ENCODE measurements at places on chromosomes 4 and X.

DNA sequence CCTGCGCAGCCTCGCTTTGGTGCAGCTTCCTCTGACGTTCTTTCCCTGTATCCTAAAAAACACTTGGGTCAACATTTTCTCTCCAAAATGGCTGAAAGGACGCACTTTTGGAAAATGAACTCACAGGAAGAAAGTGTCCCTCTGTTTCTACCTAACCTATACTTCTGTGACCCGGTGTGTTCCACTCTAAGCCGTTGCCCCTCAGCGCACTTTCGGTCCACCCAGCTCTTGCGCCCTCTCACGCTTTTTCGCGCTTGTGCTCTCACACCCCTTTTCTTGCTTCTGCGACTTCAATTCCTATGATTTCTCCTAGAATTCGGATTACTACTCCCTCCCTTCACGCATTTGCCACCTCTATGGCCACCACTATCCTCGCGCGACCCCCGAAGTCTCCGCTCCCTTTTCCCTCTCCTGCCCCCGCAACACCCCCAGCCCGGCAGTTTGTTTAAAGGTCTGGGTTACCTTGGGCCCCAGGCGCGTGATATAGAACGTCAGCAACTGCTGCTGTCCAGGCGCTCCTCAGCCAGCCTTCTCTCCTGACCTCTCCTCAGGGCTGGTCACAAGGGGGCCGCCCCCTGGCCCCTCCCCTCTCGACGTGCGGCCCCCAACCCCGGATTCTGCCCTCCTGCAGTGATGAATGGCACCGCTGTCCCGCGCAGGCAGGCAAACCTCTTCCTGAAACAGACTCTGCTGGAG lies at the start of gene USP51:
Gene USP51, minus strand, starts transcription at position 535 of the 696 bp plus-strand sequence. CDS start 909 bp downstream, outside the sequence.
- no peak for DNase-seq

GRCh38 chrX:22032506-22032905 lies 381 bp downstream of the PHEX start:
- no peak for DNase-seq

GRCh38 chr4:119540249-119540648 lies 88.4 kb downstream of the PDE5A start:
- no peak for DNase-seq

DNA sequence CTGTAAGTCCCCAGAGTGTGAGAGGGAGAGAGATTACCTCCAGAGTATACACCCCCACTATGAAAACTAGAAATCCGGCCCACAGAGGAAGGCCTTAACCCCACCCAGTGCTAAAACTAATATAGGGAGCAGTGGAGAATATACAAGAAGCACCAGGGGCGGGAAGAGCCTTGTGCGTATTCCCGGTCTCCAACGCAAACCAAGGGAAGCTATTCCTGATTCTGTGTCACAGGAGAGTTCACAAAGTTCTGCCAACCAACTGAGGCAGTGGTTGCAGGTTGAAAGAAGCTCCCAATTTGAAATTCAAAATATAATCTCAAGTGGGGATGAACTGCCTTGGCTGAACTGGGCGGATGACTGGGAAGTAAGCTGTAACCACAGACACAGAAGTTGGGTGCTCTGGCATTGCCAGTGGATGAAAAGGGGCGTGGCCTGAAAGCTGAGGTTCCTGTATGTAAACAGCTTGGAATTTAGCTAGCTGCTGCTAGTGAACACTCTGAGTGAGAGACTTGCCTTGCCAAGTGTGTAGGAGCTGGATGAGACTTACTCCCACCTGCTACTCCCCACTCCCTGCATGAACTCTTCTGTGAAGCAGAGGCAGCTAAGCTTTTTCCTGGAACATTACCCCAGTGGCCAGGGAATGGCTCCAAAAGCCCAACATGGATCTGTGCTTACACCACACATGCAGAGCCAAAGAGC lies 32.7 kb downstream of the ELF2 start:
- DNase-seq, result no peak

DNA sequence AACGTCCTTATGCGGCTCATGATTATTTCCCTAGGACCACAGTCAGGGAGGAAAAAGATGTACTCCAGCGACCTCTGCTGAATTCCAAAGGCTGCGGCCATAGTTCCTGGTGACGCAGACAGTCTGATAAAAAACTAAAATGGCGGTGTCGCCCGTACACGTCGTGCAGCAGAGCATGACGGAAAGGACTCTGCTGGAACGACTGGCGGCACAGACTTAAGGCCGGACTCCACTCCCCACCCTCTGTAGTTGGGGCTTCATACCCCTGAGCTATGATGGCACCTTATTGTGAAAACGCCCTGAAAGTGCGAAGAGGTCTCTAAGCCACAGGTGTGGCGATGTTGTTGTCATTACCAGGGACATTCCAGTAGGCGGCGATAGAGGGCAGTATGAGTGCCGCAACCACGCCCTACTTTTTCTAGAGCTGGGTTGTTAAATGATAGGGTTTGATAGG lies 90.0 kb upstream of the EDA2R start:
- DNase-seq, result peak; percentile 54

DNA sequence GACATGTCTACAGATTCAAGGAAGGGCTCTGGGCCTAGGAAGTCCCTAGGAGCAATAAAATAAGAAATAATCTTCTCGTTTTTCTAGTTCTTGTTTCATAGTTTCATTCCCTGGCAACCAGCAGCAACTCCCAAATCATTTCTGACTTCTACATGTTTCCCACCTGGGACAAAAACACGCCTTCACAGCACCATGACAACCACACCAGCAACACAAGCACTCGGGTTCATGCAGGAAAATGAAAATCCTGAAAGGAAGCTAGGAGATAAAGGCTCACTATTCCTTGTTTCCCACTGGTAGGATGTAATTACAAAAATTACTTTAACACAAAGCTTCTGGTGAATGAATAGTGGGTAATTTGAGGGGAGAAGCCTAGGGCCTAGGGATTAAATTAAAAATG lies 158.9 kb downstream of the ADAMTS3 start:
- no peak for DNase-seq

GRCh38 chrX:111650845-111651244 lies 30.1 kb upstream of the ALG13 start:
- no peak for DNase-seq

DNA sequence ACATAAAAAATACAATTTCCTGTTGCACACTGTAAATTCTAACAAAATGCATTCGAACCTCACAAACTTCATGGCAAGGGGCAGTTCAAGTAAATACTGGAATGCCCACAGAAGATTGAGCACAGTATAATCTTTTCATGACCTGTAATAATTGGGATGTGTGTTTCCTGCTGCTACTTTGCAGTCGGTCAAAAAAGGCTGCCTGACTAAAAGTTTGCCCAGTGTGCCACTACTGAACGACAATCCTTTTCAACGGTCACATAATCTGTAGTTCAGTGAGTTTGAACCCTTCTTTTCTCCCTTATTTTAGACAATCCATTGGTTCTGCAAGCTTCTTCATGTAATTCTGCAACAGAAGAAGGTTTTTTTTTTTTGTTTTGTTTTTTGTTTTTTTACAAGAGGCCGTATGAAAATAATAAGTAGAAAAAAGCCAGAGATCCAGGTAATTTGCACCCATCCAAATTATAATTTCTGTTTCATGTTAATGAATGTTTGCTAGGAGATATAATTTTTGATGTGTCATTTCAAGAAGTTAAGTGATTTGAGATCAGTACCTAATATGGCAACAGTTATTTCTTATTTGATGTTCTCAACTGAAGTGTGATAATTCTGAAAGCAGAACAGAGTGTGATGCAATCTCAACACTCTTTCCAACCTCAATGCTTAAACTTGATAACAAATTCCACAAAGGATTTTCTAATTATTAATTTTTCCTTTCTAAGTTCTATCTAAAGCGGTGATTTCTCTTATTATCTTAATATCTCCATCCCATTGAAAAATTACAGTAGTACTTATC lies 237.6 kb downstream of the FSTL5 start:
- DNase-seq, result no peak

DNA sequence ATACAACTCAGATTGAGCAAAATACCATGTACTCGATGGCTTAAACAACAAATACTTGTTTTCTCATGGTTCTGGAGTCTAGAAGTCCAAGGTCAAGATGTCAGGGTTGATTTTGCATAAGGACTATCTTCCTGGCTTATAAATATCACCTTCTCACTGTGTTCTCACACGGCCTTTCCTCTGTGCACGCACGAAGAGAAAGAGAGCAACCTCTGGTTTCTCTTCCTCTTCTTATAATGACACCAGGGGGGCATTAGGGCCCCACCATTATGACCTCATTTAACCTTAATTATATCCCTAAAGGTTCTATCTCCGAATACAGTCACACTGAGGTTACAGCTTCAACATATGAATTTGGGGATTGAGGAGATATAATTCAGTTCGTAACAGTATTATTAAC lies 504.0 kb downstream of the MAGEE1 start:
- DNase-seq, result no peak

DNA sequence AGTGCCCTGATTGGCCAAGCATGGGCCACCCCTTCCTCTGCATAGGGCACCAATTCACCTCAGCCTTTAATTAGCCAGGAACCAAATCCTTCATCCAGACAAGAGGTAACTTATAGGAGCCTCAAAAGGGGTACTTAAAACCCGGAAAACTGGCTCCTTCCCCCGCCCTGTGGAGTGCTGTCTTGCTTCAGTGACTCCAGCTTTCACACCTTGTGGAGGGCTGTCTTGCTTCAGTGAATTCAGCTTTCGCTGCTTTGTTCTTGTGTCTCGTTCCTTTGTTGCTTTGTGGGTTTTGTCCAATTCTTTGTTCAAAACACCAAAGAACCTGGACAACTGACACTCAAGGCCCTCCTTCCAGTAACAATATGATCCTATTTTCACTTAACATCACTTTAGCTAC lies 82.2 kb upstream of the FRG1 start:
- DNase-seq, result no peak

DNA sequence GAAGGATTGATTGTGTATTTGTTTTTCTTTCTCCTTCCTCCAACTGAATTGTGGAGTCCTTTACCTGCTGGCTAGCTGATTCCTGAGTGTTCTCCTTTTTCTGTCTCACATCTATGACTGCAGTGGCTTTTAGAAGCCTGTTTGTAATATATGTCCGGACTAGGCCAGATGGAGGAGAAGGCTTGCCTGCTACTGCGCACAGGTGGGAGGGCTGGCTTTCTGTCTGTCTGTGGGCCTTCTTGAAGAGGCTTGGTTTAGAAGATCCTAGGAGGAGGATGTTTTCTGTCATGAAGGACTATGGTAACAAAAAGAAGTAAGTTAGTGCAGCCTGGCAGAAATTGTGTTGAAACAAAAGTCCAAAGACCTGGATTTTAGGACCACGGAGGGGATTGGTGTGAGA lies 8.5 kb downstream of the PPP1R3F start:
- no peak for DNase-seq

- DNase-seq, result no peak
These were observed 140.5 kb downstream of the GRIA3 start for GRCh38 chrX:123324625-123325024.

GRCh38 chr4:1192091-1192492 lies 19.7 kb upstream of the SPON2 start:
- DNase-seq, result no peak

GRCh38 chr4:53494851-53495250 lies 96.4 kb downstream of the LNX1 start:
- DNase-seq, result no peak

DNA sequence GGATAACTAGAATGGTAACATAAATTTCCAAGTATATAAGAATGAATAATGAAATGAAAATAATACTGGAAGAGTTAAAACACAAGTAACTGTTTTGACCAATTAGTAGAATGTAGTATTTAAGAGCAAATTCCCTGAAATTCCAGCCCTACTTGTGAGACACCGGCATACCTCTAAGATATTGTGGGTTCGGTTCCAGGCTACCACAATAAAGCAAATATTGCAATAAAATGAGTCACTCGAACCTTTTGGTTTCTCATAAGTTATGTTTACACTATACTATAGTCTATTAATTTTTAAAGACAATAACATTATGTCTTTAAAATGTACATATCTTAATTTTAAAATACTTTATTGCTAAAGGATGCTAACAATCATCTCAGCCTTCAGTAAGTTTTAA lies 15.2 kb upstream of the IQCM start:
- DNase-seq, result no peak

GRCh38 chrX:136130931-136131833 lies 16.2 kb upstream of the FHL1 start:
- no peak for DNase-seq

- DNase-seq, result no peak
These were observed 27.3 kb upstream of the TRIM2 start for GRCh38 chr4:153176938-153177337.

GRCh38 chr4:186204103-186204559 lies 12.8 kb downstream of the CYP4V2 start:
- peak; percentile 72 for DNase-seq

DNA sequence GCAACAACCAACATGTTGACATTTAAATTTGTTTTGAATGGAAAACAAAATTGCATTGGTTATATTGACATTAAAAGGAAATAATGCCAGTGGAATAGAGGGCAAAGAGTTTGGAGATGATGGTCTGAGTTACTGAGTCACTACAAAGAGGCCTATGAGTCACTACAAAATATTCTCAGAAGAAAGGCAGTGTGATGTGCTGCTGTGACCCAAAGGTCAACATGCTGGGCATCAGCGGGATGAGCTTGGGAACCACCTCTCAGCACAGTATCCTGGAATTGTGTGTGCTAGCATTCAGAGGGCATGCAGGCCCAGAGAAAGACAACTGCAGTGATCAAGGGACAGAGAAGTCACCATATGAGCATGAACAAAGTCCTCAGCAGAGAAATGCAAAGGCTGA lies 2.8 kb downstream of the CMC4 start:
- no peak for DNase-seq

DNA sequence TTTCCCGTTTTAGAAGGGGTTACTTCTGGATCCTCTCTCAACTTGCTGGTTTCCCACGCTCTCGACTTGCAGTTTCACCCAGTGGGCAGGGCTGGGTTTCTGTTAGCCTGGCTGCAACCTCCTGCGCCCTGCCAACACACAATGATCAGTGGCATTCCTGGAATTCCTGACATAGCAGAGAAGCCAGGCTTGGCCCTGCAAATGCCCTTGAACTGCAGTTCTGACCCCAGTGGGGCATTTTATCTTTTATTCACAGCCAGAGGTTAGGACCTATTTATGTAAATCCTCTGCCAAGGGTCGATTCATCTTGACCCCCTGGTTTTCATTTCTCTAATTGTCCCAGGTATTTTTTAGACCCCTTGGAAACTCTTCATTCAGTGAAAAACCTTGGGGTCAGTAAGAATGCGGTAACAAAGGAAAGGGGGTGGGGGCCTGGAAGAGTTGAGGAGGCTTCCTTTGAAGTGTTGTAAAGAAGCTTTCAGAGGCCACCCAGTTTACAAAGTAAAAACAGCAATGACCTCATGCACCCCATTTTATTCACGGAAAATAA lies 217.6 kb downstream of the ZNF674 start:
- no peak for DNase-seq
